ENCODE measurements at places on chromosomes 1 and 21.

DNA sequence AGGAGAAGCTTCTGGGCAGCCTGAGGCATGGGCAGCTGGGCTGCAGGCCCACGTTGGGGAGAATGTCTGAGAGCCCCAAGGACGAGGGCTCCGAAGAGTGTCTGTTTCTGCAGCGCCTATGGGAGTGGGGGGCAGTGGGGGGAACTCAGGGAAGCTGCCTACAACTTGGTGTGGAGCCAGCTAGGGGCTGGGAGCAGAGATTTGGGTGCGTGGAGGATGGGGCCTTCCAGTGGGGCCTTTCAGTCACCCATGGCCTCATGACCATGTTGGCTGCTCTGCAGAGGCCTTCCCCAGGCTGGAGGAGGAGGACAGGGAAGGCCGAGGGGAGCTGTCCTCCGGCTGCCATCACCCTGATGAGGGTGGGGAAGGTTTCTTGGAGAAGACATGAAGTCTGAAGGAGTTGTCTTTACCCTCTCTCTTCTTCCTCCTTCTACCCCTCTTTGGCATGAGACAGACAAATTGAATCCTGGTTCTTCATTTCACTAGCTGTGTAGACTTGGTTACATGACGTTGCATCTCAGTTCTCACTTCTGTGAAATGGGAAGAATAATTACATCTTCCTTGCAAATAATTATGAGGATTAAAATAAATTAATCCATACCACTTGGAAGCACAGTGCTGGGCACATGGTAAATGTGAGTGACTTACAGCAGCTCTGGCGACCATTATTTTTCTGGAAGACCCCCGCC lies 8.3 kb downstream of the PPFIA4 start:
- DNase-seq, result no peak

DNA sequence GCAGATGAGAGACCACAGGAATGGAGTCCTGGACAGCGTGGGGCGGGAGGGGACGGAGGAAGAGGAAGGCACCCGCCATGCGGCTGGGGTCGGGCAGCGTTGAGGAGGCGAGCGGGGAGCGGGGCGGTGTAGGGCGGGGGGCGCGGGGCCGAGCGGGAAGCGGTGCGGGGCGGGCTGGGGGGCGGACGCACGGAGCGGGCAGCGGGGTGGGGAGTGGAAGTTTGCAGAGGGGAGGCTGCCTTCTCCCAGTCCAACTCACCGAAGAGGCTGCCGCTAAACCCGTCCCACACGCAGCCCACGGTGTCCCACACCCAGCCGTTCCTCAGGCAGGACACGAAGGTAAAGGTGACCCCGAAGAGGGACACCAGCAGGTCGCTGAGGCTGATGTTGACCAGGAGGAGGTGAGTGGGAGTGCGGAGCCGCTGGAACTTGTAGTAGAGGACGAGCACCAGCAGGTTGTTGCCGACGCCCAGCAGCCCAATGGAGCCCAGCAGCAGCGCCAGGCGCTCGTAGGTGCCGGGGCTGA lies 483 bp downstream of the CHML start:
- peak; percentile 30 for DNase-seq

DNA sequence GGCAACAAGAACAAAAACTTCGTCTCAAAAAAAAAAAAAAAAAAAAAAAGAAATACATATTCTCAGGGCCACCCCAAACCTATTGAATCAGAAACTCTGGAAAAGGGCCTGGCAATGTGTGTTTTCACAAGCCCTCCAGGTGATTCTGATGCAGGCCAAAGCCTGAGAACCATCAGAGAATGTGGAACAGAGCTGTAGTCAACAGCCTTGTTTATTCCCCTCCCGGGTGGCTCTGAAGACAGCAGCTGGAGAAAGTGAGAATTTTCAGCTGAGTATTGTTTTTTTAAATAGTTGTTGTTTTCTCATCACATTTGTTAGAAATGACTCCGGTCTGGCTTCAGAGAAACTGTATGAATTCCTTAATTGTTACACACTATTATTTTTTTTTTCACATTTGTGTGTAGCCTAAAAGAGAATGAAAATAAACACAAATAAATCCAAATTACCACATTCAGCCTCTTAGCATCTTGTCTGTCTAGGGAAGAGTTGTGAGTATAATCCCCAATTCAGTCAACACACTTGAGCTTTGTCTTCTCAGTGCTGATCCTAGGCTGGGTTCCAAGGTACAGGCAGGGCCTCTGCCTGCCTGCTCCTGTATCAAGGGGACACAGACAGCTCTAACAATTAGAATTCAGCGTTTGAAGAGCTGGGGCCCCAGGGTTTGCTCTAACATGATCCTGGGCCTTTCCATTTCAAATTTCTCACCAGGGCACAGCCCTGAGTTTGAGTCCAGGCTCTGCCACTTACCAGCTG lies 6.6 kb upstream of the AZIN2 start:
- no peak for DNase-seq

DNA sequence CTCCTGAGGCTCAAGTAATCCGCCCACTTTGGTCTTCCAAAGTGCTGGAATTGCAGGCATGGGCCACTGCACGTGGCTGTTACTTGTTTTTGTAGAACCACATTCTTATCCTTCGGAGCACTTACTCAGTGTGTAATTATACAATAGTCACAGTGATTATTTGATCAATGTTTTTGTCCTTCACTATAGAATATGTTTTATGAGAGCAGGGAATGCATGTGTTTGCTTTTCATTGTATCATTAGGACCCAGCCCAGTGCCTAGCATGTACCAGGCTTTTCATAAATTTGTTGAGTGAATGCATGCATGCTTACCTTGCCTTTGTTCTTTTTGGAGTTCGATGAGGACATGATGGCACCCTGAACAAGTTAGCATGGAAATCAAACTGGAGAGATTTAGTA lies 5.8 kb downstream of the SZT2 start:
- no peak for DNase-seq

DNA sequence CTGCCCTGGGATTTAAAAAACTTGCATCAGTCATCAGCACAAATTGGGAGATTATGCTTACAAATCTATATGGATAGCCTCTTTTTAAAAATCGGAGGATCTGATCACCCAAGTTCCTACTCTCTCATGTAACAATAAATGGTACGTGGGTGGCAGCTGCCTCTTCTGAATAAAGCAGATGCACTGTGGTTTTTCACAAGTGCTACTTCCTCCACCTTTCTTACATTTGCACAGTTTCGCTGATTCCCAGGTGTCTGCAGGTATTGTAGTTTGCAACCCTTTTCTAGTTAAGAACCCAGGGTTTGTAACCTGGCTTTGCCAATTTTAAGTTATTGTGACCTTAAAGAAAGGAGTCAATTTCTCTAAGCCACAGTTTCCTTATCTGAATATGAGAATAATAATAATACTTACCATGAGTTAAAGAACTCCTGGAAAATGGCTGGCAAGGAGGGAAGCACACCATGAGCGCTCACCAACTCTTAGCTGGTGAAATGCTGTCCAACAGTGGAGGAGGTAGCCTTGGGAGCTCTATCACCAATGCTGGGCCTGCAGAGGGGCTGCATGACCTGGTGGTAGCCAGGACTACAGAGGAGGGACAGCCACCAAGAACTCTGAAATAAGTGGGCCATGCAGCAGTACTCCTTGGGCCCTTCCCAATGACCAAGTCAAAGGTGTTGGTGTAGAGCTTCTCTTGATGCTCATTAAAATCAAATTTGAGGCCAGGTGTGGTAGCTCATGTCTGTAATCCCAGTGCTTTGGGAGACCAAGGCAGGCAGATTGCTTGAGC lies 30.2 kb upstream of the KCNA2 start:
- DNase-seq, result no peak

DNA sequence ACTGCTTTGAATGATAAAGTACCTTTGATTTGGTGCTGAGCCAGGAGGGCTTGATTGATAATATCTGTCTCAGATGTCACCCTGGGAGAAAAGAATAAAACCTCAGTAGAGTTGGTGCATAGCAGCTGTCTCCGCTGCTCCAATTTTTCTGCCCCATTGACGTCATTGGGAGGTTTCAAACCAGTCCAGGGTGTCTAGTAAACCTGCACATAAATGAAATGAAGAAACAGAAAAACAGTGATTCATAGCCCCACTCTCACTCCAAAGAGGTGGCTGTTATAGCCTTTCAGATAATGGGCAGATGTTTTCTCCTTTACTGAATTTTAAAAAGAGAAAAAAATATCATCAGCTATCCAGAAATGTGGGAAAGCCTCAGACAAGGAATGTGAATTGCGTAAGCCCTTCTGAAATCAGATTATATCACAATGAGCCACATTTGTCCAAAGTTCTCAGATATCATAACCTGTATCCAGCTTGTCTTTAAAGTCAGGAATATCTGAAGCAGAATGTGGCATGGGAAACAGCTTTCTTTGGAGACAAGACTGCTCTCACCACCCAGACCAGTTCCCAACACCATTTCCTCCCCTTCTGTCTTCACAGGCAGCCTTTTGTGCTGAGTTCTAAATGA lies 351.3 kb upstream of the SGIP1 start:
- peak; percentile 64 for DNase-seq

- DNase-seq, result no peak
Observed at GRCh38 chr1:210340311-210340710, 11.6 kb downstream of the HHAT start.

GRCh38 chr1:228920831-228921230 lies 185.6 kb downstream of the RHOU start:
- no peak for DNase-seq

- DNase-seq, result peak; percentile 14
Observed at GRCh38 chr1:89670163-89670562, 37.2 kb downstream of the LRRC8C start.

GRCh38 chr1:158101927-158102326 lies 78.8 kb upstream of the CD1D start:
- peak; percentile 70 for DNase-seq

DNA sequence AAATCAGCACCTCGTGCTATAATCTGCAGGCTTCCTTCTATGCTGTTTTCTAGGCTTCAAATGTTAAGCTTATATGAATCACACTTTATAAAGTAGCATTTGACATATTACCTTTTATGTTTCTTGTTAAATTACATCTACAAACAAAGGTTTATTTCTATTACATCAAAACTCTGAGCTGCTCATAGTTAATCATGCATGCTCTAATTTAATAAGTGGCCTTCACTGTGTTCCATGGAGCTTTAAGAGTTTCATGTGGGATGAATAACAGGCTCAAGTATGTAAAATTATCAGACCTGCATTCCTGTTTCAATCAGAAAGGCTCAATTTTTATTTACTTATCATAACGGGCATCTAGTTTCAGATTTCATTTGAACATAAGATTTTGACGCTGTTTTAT lies 13.0 kb downstream of the SLC19A2 start:
- no peak for DNase-seq

DNA sequence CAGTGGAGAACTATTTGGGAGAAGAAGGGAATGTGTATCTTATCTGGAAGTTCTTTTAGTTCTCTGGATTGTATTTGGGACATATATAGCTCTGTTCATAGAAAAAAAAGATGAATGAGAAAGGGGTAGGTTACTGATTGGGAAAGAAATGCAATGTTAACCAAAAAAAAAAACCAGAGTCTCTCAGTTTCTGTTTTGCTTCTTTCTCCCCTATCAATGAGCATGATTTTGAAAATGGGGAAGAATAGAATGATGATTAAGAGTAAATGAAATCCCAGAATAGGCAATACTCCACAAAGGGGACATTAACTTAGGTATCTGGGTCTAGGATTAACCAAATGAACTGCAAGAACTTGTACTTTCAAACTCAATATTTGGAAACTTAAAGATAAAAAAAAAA lies 92.9 kb downstream of the RHOU start:
- no peak for DNase-seq

DNA sequence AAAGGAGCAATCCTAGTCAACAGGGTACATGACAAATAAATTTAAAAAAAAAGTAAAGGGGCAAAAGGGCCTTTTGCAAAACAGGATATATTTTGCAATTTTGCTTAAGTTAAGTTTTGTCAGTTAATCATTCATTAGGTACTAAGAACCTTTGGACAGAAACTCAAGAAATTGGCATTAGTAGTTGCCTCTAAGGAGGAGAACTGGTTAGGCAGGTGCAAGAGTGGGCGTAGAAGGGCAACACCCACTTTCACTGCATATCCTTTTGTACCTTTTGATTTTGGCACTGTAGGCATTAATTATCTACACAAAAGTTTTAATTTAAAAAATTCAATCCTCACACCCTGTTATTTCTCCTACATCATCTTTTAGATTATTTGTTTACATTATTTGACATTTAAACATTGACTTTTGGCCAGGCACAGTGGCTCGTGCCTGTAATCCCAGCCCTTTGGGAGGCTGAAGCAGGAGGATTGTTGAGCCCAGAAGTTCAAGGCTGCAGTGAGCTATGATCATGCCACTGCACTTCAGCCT lies 4.3 kb downstream of the DDAH1 start:
- no peak for DNase-seq

GRCh38 chr21:42043201-42043895 lies 27.8 kb upstream of the UMODL1 start:
- DNase-seq, result no peak

GRCh38 chr1:59570524-59570923 lies 244.2 kb upstream of the HOOK1 start:
- peak; percentile 35 for DNase-seq

DNA sequence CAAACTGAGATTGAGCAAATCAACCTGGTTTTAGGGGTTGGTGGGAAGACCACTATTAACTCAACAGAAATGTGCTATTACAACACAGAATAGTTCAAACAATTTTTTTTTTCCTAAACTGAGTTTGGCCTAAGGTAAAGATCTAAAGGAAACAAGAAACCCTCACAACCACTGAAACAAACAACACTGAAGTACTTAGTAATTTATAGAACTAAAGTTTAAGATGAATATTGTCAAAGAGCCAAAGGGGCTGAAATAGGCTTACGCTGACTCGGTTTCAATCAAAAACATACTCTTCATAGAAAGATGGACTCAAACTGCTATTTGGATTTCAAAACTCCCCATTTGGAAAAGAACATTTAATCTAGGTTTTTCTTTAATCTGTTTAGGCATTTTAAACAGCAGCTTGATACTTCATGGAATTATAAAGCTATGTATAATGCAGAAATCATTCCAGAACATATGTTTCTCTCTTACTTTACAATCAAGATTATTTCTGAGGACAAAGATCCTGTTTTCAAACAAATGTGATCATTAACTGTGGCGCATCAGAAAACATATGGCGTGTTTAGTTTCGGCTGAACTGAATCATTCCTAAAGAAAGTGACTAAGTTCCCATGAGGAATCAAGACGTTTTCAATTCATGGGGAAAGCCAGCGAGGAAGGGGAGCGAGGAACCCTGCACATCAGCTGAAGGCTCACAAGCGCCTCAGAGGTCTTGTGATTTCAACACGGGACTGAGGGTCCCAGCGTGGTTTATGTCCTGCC lies 62.7 kb downstream of the SYT6 start:
- DNase-seq, result no peak

- DNase-seq, result no peak
Observed at GRCh38 chr1:3221112-3222041, 152.4 kb downstream of the PRDM16 start.

DNA sequence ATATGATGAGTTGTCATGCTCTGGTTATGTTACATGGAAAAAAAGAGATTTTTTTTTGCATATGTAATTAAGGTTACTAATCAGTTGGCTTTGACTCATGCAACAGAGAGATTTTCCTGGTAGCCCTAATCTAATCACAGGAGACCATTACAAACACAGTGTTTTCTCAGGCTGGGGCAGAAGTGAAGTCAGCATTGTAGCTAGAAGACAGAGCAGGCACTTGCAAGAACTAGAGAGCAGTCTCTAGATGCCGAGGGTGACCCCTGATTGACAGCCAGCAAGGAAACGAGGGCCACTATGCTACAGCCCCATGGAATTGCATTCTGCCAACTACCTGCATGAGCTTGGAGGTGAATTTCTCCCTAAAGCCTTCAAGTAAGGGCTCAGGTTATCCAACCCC lies 151.3 kb downstream of the RUNX1 start:
- no peak for DNase-seq
